PC-9 (cell line): ENCODE measurements at places on chromosomes 7 and 10. TPM values are rescaled to one million over a fixed set of nuclear protein-coding genes. Genes with fewer than 3 reads are reported as not detected.

The CPXM2 gene
- total RNA-seq, result not detected in 2 replicates

The FAM131B gene
- total RNA-seq, result 0.65 and 0.80 TPM in 2 replicates

The CCDC3 gene
- 0.13 TPM in 1 of 2 replicates, not detected in the other for total RNA-seq

The CFAP43 gene
- 6.0 and 7.1 TPM in 2 replicates for total RNA-seq

The MYO3A gene
- total RNA-seq, result not detected in 2 replicates

The C10orf143 gene
- 2.8 and 3.5 TPM in 2 replicates for total RNA-seq

The TSPAN13 gene
- total RNA-seq, result 26.5 and 31.1 TPM in 2 replicates

The NACAD gene
- 0.15 and 0.24 TPM in 2 replicates for total RNA-seq

The NRP1 gene
- total RNA-seq, result 21.7 and 30.5 TPM in 2 replicates

The SPDYE2B gene
- total RNA-seq, result not detected in 2 replicates

The SRI gene
- total RNA-seq, result 235 and 269 TPM in 2 replicates

The SEMA4G gene
- total RNA-seq, result 0.70 and 0.83 TPM in 2 replicates

The PLXNA4 gene
- total RNA-seq, result 0.73 and 1.0 TPM in 2 replicates

The HABP2 gene
- not detected in 2 replicates for total RNA-seq

The ARHGAP22 gene
- total RNA-seq, result 3.2 and 4.0 TPM in 2 replicates

The PLPP4 gene
- total RNA-seq, result not detected in 2 replicates

The SPDYE16 gene
- not detected in 2 replicates for total RNA-seq

The CLEC2L gene
- not detected in 2 replicates for total RNA-seq

The EXOC4 gene
- 88.5 and 101 TPM in 2 replicates for total RNA-seq

The RBP4 gene
- 0.57 TPM in 1 of 2 replicates, not detected in the other for total RNA-seq

The CPN1 gene
- total RNA-seq, result not detected in 2 replicates

The SPAG6 gene
- total RNA-seq, result 0.55 TPM in 1 of 2 replicates, not detected in the other

The AEBP1 gene
- total RNA-seq, result 0.33 and 0.98 TPM in 2 replicates

The CPEB3 gene
- total RNA-seq, result 1.1 and 1.4 TPM in 2 replicates

The SPOCK2 gene
- total RNA-seq, result 4.2 and 5.3 TPM in 2 replicates

The GATA3 gene
- 41.2 and 43.6 TPM in 2 replicates for total RNA-seq

The ELMO1 gene
- total RNA-seq, result 4.8 and 5.0 TPM in 2 replicates

The XRCC2 gene
- 21.2 and 25.0 TPM in 2 replicates for total RNA-seq

The ADAP1 gene
- 73.9 and 102 TPM in 2 replicates for total RNA-seq

The RAMP3 gene
- not detected in 2 replicates for total RNA-seq

The OR9A2 gene
- not detected in 2 replicates for total RNA-seq

The NRG3 gene
- total RNA-seq, result not detected in 2 replicates

The ASZ1 gene
- total RNA-seq, result not detected in 2 replicates

The ASB10 gene
- not detected in 2 replicates for total RNA-seq

The LAMB1 gene
- total RNA-seq, result 236 and 242 TPM in 2 replicates

The OSBPL3 gene
- total RNA-seq, result 87.6 and 88.4 TPM in 2 replicates

The OGDHL gene
- not detected in 2 replicates for total RNA-seq

The PIK3AP1 gene
- 1.1 and 1.7 TPM in 2 replicates for total RNA-seq

The PRR15 gene
- total RNA-seq, result 64.9 and 71.6 TPM in 2 replicates

The ZNF212 gene
- 16.9 and 22.3 TPM in 2 replicates for total RNA-seq
